ENCODE measurements at places on chromosomes 12 and 14.

- DNase-seq: no peak
These were observed 279.4 kb downstream of the FOXN3 start for GRCh38 chr14:89137526-89138163.

DNA sequence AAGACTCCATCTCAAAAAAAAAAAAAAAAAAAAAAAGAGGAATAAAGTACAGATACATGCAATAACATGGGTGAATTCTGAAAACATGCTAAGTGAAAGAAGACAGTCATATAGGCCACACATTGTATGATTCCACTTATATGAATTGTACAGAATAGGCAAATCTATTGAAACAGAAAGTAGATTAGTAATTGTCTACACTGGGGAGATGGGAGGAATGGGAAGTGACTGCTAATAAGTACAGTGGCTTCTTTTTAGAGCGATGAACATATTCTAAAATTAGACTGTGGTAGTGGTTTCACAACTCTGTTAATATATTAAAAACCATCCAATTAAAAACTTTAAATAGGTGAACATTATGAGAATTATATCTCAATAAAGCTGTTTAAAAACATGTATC is 74.4 kb downstream of the ANKS1B start:
- no peak for DNase-seq

DNA sequence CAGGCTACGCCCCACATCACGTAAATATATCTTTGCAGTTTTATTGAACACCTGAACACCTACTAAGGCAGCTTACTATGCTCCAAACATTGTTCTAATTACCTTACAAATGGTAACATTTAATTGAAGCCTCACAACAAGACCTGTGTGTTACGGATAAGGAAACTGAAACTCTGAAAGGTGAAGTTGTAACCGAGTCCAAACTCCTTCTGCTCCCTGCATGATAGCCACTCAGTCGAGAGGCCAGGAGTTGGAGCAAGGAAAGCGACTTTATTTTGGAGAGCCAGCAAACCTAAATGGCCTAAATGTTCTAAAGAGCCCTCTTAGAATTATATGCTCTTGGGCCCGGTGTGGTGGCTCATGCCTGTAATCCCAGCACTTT is 12.6 kb upstream of the TRPV4 start:
- DNase-seq: no peak

DNA sequence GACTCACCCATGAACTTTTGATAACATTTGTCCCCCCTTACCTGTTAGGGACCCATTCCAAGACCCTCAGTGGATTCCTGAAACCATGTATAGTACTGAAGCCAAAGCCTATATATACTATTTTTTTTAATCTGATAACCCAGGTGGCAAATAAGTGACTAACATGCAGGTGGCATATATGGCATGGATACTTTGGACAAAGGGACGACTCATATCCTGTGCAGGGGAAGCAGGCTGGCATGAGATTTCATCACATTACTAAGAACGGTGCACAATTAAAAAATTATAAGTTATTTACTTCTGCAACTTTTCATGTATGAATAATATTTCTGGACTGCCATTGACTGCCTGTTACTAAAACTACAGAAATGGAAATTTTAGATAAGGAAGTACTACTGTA is 880.1 kb upstream of the FBXO33 start:
- DNase-seq: no peak

DNA sequence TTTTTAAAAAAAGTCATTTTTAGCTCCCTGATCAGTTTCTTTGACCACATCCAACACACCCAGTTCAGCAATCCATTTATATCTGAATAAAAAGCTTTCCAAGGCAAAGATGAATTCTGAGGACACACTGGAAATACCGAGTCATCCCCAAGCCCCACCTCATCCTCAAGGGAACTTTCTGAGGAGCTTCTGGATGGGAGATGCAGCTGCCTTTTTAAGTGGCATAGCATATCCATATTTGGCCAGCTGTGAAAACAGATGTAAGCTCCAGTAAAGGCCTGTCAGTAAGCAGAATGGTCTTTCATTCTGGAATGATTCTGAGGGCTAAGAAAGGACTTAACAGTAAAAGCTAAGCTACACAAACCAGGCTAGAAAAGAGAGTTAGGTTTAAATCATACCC is 18.4 kb downstream of the ZFYVE1 start:
- no peak for DNase-seq

GRCh38 chr12:20411345-20411744 is 43.0 kb downstream of the PDE3A start:
- DNase-seq: no peak

Measured in NCI-H460 (cell line).